Bronchial epithelial cell (primary cell): ENCODE measurements at places on chromosomes 2 and 18.

GRCh38 chr2:129469389-129469788 lies 510.1 kb upstream of the RAB6C start:
- DNase-seq: peak; percentile 4

GRCh38 chr2:48343571-48344440 lies 186.1 kb upstream of the STON1 start:
- peak; percentile 89 for DNase-seq

GRCh38 chr2:235518322-235519090 lies 24.7 kb downstream of the AGAP1 start:
- DNase-seq: no peak

DNA sequence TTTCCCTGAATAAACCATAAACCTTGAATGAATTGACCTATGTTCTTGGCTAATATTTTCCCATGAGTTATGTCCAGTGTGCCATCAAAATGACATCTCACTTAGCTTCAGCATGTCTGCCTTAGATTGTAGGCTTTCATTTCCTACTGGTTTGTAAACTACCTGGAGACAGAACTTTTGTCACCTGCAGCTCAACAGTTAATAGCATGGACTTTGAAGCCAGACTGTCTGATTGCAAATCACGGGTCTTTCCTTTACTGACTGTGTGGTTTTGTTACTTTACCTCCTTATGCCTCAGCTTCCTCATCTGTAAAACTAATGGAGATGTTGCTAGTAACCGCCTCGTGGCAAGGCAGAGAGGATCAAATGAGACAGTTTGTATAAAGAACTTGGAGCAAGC lies 187.1 kb downstream of the SUCLG1 start:
- no peak for DNase-seq
